ENCODE measurements at places on chromosomes 7 and 10.

- no peak for DNase-seq
Measured at GRCh38 chr7:127968547-127968946, 62.7 kb downstream of the LRRC4 start.

- DNase-seq, result no peak
Measured at GRCh38 chr10:22539579-22540298, 174.6 kb downstream of the PIP4K2A start.

GRCh38 chr7:98733036-98733435 lies 116.0 kb downstream of the NPTX2 start:
- no peak for DNase-seq

DNA sequence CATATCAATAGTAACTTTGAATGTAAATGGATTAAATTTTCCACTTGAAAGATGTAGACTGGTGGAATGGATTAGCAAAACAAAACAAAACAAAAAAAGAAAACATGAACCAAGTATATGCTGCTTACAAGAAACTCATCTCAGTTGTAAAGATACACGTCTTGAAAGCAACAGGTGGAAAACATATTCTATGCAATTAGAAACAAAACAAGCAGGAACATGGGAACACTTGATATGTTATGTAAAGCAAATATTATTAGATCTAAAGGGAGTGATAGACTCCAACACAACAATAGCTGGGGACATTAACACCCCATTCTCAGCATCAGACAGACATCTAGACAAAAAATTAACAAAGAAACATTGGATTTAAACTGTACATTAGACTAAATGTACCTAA lies 46.4 kb upstream of the CDK6 start:
- no peak for DNase-seq

- DNase-seq, result no peak
Measured at GRCh38 chr10:46543466-46544377, 12.7 kb downstream of the GPRIN2 start.

- DNase-seq, result no peak
Measured at GRCh38 chr7:105587909-105588635, 6.8 kb upstream of the EFCAB10 start.

DNA sequence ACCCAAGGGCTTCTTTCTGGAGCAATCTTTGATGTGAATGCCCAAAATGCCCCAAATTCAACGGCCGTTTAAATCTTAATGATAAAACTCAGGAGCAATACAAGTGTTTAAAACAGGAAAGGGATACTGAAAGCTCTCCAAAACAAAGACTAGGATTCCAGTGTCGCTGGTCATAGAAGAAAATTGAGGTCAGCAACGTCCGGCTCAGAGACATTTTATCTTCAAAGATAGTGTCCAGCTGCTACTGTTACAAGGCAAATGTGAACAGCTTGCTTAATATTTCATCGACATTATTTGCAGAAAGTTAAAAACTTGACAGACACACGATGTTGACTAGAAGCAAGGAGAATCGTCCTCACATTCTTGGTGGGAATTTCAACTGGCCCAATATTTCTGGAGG lies 15.4 kb upstream of the CTBP2 start:
- no peak for DNase-seq

- no peak for DNase-seq
Measured at GRCh38 chr7:44541-44896, 147.9 kb upstream of the FAM20C start.

DNA sequence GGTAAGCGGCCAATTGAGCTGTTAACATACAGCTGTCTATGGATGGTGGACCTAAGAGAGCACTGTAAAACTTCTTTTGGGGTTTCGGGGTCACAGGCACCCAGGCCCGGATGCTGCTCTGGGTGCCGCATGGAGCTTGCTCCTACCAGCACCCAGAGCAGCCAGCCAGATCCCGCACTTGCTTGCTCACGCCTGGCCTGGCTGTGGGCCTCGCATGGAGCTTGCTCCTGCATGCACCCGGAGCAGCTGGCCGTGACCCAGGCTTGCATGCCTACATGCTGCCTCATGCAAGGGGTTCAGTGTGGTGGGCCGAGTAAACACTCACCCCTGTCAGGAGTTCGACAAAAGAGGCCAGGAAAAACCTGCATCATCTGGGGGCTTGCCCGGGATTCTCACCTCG lies 896.9 kb downstream of the SORCS1 start:
- no peak for DNase-seq

DNA sequence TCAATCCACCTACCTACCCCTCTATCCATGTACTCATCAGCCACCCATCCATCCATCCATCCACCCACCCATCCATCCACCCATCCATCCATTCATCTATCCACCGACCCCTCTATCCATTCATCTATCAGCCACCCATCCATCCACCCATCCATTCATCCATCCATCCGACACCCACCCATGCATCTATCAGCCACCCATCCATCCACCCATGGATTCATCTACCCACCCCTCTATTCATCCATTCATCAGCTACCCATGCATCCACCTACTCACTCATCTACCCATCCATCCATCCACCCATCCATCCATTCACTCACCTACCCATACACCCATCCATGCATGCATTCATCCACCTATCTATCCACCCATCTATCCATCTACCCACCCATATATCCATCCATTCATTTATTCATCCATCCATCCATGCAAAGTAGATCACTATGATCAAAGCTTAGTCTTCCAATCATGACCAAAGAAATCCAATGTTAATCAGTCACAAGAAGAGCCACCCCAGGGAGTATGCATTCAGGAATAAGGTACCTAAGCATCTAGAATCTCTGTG lies 27.7 kb upstream of the ZNF467 start:
- no peak for DNase-seq

- no peak for DNase-seq
Measured at GRCh38 chr10:108631332-108631731, 1292.0 kb downstream of the XPNPEP1 start.

DNA sequence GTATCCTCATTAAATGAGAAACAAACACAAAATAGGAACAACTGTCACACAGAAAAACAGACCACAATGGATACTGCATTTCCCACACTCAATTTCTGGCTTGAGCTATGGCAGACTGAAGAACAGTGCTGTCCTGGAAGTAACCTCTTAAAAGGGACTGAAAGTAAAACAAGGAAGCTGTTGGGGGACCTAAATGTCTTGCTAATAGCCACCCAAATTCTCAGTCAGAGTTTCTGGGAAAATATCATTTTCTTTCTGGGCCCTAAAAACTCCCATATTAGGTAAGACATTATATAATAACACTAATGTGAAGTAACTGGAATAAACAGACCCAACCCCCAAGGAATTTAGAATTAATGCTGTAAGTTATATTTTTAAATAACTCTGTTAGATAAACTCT lies 80.9 kb upstream of the TFEC start:
- DNase-seq, result no peak

DNA sequence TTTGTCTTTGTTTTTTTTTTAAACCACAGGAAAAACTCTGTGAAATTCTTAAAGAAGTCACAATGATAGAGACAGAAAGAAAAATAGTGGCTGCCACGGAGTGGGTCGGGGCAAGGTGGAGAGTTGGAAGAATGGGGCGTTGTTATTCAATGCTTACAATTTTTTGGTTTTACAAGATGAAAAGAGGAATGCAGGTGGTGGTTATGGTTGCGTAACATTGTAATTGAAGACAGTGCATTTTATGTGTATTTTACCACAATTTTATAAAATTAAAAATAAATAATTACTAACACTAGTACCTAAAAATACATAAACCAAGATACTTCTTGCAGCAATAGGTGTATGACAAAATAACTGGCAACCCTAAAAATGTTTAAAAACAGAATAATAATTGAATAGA lies 76.9 kb upstream of the VOPP1 start:
- no peak for DNase-seq

DNA sequence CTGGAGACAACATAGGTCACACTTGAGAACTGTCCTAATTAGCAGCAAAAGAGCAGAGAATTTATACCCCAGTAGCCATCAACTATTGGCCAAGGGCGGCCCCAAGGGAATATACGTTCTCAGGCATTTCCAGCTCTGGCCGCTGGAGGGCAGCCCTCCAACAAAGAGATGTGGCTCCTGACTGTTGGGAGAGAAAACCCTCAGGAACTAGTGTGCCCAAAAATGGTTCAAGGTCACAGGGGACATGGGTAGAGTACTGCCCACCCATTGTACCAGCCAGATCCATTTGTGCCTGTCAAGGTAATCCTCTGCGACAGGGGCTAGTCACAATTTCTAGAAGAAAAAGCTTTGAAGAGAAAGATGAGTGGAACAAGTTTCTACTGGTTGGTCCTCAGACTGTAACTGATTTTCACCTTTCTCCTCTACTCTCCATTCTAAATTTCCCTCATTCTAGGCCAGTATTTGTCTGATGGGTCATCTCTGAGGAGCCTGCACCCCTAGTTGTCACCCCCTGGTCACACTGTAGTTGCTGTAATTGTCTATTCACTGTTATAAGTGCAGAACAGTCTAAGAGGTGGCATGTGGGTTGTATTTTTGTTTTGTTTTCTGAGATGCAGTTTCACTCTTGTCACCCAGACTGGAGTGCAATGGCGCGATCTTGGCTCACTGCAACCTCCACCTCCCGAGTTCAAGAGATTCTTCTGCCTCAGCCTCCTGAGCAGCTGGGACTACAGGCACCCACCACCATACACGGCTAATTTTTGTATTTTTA lies 14.7 kb upstream of the C7orf33 start:
- peak; percentile 45 for DNase-seq

DNA sequence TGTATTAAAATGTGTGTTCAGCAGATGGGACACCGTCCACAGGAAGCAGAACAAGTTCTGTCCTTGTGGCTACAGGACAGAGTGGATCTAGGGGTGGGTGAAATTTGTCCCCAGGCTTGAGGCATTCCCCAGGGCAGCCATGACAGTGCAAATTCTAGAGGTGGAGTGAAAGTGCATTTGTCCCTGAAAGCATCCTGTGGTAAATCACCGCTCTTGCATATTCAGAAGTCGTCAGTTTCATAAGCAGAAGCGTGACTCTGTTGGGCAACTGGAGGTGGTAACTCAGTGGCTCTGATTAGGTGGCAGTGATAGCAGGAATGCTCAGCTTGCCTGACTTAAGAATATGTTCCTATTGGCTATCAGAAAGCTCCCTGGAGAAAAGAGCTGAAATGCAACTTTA lies 96.6 kb downstream of the SNX10 start:
- no peak for DNase-seq

GRCh38 chr10:42864575-42864974 lies 82.0 kb downstream of the BMS1 start:
- DNase-seq, result no peak

DNA sequence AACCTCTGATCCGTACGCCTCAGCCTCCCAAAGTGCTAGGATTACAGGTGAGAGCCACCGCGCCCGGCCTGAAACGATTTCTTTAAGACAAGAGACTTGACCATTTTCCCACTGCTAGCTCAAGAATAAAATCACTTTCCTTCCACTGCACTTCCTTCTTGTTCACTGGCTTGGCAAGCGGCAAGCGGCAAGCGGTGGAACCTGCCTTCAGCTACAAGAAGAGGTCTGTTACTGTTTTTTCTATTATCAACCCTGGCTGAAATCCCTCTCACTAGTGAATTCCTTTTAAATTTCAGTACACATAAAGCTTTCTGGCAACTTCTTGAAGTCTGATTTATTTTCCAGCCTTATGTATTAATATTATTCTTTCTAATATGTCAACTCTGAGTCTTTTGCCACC lies 12.8 kb upstream of the GNAT3 start:
- no peak for DNase-seq

- no peak for DNase-seq
Measured at GRCh38 chr7:105106473-105106872, 92.5 kb downstream of the KMT2E start.

- DNase-seq, result no peak
Measured at GRCh38 chr10:59812519-59813122, 59.4 kb upstream of the MRLN start.

DNA sequence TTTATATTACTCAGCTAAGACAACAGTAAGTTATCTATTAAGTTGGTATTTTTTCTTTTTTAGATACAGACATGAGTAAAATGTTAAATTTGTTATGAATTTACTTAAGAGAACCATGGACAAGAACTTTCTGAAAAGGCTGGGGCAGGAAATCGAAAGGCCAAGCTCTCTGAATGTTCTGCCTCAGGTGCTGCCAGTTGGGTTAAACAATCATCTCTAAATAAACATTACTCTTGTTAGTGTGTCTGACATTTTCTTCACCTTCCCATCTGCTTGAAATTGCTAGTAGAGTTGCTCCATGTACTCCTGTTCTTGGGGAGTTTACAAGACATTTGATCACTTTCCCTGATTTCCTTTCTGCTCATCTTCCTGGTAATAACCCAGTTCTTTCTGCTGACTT lies 87.5 kb downstream of the ANKRD7 start:
- no peak for DNase-seq

DNA sequence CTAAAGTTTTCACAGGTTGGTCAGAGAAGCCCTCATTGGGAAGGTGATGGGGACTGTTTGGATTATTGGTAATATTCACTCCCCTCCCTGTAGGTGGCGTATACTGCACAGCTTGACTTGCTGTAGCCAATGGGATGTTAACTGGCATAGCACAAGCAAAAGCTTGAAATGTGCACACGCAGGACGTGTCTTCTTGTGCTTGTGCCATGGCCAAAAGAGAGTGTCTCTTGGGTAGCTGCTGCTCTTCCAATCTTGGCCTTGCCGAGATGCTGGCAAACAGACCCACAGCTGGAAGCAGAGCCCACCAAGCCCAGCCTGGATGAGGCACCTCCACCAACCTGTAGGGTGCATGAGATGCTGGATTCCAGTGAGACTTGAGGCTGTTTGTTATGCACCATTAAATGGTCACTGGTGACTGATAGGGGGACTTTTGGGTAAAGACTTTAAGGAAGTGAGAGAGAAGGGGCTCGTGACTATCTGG lies 266.0 kb downstream of the GRID1 start:
- DNase-seq, result no peak

DNA sequence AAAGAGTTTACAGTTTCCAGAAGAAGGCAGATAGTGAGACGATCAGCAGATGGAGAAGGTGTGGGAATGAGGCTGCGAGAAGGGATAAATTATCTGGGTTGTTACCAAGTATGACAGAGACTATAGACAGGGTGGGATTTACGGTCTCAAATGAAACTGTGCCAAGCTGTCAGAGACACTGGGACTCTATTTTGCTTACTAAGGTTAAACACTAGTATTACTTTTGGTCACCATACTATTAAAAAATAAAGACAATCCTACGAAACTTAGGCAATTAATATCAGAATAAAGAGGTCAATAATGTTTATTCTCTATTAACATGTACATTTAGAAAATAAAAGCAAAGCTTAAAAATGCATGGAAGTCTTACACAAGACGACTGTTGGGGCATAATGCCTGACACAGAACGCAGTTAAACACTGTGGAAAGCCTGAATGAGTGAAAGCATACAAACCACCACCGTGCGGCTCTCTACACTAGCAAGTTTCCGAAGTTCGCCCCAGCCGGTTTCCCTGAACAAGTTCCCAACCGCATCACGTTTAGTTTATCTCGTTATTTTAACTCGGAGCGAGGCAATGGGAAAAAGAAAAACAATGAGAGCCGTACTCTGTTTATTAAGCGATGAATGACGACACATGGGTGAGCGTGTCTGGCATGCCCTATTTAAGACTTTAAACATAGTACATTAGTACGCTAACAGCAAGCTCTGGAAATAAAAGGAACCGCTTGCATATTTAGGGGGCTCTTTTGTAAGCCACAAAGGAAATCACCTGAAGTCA lies 909 bp upstream of the CC2D2B start:
- DNase-seq, result no peak

Measured in central memory CD4-positive, alpha-beta T cell (primary cell).